ENCODE measurements at places on chromosomes 11 and 22. TPM values are rescaled to one million over a fixed set of nuclear protein-coding genes. Genes with fewer than 3 reads are reported as not detected.

Gene SNX32
- total RNA-seq = 1.9 TPM

Gene HBB
- not detected for total RNA-seq

Gene CXCR5
- total RNA-seq = not detected

- DNase-seq = no peak
Observed at GRCh38 chr11:110712659-110713448, 617 bp upstream of the ARHGAP20 start.

- DNase-seq = no peak
Observed at GRCh38 chr11:128688031-128688713, 5.7 kb upstream of the FLI1 start.

Gene SCGB1D1
- not detected for total RNA-seq

DNA sequence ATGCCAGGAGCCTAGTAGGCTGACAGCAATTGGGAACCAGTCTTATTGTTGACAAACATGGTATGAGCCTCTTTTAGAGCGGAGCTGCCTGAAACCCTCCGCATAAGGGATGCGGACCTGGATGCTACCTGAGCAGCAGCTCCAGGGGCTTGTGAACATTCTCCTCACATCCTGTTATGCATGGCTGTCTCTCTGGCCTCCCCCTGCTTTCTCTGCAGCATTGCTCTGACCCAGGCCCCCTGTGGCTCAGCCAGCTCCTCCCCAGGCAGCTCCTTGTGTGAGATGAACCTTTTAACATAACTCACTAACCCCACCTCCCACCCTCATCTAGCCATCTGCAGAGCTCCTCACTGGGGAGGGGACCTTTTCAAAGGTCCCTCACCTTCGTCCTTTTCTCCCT, 6.0 kb downstream of the BMAL1 start:
- no peak for DNase-seq

DNA sequence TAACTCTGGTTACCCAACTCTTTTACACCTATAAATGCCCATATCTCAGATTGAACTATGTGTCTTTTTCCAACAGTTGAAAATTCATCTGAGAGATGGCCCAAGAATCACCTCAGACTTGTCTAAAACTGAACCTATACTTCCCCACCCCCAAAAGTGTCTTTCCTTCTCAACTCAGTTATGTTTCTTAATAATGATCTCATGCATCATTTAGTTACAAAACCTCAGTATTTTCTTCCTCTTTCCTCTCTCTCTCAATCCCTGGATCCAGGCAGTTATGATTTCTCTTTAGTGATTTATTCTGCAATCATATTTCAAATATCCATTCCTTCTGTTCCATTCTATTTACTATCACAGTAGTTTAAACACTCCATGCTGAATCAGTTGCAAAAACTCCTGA, 32.3 kb upstream of the ADSL start:
- DNase-seq = no peak

DNA sequence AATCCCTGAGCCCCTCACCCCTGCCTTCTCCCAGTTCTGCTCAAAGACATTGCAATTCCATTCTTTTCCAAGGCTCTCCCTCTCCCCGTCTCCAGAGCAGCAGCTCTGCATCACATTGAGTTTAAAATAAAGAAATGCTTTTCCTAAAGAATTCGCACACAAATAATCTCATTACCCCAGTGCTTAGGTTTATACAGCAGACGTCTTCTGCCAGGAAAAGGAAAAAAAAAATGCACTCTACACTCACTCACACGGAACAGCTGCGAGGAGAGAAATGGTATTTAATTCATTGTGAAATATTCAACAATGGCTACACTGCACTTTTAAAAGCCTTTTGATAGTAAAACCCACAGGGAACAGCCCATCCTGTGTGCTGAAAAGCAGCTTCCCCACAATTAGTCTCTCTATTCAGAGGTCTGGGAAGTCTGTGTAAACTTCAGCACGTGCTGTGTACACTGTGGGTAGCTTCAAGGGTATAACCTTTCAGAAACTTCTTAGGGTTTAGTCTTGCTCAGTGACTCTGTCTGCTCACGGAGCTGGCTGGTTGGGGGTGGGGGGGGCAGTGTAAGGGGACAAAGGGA, 42.8 kb downstream of the ETS1 start:
- no peak for DNase-seq

GRCh38 chr11:117130879-117131278, 13.2 kb upstream of the PAFAH1B2 start:
- DNase-seq = no peak

DNA sequence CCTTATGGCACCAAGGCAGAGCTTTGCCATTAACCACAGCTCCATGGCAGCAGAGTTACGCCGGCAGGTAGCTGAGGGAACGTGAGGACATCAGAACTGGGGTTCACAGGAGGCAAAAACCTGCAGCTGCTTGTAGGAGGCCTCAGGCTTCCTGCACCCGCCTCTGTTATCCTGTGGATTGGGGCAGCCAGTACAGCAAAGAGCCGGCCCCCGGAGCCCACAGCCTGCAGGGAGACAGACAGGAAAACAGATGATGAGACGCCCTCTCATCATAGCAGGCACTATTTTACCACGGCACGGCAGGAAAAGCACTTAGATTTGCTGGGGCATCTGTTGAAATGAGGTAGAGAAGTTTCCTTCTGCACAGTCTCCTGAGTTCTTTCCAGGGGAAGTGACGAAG, 870.3 kb downstream of the TBC1D22A start:
- no peak for DNase-seq

Gene SLCO2B1
- not detected for total RNA-seq

DNA sequence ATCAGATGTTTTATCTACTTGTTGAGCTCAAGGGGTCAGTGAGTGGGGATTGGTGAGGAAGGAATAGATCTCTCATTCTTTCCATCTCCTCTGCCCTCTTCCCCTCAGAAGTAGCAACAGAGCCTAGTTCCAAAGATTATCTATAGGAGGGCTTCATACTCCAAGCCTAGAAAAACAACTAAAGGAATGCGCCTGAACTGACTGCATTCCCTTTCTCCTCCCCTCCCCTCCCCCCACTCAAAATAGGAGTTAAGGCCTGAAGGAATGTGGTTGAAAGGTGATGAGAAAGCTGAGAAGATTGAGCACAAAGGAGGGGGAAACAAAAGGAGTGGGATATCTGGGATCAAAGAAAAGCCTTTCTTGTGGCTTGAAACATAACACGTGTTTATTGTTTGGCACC, 10.5 kb downstream of the EMSY start:
- DNase-seq = no peak

All from neural crest cell (in vitro differentiated cells).